ENCODE measurements at places on chromosomes 12 and 14. TPM values are rescaled to one million over a fixed set of nuclear protein-coding genes. Genes with fewer than 3 reads are reported as not detected.
A peak's percentile ranks its signal among the peaks of the same experiment; 100 is the strongest.

DNA sequence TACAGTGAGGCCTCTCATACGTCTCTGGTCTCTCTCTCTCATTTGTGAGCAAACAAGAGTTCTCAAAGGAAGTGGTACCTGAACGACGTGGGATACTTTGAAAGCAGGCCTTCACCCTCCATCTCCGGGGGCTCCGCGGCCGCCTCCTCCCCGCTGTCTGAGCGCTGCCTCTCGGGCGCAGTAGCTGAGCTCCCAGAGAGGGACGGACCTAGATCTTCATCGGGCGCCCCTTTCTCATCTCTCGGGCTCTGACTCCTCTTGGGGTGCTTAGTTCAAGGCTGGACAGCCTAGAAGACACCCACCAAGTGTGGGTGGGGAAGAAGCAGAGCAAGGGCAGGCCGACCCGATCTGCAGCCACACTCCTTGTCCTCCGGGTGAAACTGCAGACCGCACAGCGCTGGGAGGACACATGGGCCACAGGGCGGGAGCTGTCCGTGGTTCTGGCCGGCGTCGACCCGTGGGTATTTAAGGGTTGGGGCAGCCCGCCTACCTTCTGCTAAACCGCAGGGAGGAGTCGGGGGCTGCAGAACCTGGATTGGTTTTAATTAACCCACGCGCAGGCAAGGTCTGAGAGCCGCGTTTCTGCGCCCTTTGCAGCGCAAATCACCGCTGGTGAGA lies 92.7 kb downstream of the PAH start:
- no peak for DNase-seq

DNA sequence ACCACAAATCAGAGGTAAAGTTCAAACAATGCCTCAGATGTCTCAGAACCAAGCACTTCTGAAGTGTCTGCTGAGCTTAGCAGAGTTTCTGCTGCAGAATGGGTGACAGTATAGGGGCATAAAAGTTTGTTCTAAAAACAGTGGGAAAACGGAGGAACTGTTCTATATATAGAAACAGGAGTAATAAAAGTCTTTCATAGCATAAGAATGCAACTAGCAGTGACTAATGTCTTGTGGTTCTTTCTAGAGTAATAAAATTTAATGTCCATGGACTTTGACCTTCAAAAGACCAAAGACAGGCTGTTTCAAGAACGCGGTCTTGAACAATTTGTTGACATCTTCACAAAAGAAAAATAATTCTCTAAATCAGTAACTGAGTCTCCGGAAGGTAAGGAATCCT lies 107.5 kb upstream of the FAR2 start:
- DNase-seq: peak; percentile 40

DNA sequence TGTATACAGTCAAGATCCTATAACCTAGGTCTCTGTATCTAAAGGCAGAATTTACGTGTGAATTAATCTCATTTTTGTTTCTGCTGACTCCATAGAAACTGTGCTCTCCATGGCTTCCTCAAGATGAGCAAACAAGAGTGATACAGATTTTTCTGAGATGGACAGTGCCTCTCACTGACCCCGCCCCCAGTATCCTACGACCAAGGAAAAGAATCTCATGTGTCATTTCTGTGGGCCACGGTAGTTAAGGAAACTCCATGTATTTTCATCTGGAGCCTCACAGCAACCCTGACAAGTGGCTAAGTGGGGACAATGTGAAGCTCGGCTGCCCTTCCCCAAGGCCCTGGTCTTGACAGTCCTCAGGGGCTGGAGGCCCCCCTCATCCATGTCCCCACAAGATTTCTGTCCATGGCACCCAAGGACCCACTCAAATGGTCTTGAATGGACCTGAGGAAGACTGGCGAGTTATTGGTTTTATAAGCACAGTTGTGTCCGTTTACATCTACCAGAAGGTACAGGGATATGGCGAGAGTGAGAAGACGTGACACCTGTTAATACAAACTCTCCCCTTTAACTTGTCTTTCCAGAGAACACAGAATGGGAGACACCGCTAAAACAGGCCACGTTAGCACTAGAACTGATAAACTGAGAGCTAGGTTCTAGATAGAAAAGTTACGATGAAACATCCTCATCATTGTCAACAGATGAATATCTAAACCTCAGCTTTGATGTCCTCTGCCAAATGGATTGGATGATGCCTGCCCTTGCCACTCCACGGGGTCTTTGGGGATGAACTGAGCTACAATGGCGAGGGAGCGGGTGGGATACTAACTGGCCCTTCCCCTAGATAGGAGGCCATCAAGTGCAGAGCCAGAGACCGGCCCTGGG lies 108.4 kb upstream of the EGLN3 start:
- no peak for DNase-seq

Gene ESRRB
- not detected for total RNA-seq

Gene ALDH1L2
- total RNA-seq: 14.9 TPM
